Pericardium fibroblast (primary cell): ENCODE measurements at places on chromosomes 1 and 21. TPM values are rescaled to one million over a fixed set of nuclear protein-coding genes. Genes with fewer than 3 reads are reported as not detected.

NBPF6 gene
- total RNA-seq = not detected in 2 replicates

ANGPTL3 gene
- not detected in 2 replicates for total RNA-seq

FALEC gene
- total RNA-seq = not detected in 2 replicates

PTPN7 gene
- total RNA-seq = not detected in 2 replicates

LCE1B gene
- total RNA-seq = not detected in 2 replicates

PDZK1 gene
- not detected in 2 replicates for total RNA-seq

BRINP3 gene
- 0.70 TPM in 1 of 2 replicates, not detected in the other for total RNA-seq

RXRG gene
- total RNA-seq = not detected in 2 replicates

AUNIP gene
- total RNA-seq = 0.58 TPM in 1 of 2 replicates, not detected in the other

ATXN7L2 gene
- total RNA-seq = 5.8 and 6.2 TPM in 2 replicates

AGL gene
- 5.3 TPM in 2 replicates for total RNA-seq

LAMTOR2 gene
- total RNA-seq = 87.3 and 97.6 TPM in 2 replicates

CTTNBP2NL gene
- 9.5 and 11.1 TPM in 2 replicates for total RNA-seq

NUF2 gene
- 0.60 and 1.1 TPM in 2 replicates for total RNA-seq

CCDC190 gene
- total RNA-seq = 2.4 and 5.5 TPM in 2 replicates

KCNE2 gene
- not detected in 2 replicates for total RNA-seq

LINGO4 gene
- total RNA-seq = not detected in 2 replicates

LCA5L gene
- 1.2 and 2.5 TPM in 2 replicates for total RNA-seq
